ENCODE measurements at places on chromosomes 5 and 9.

- DNase-seq = no peak
- no peak overlapping the region for H3K4me3 ChIP-seq
- peak overlapping the region; percentile 26 for H3K27ac ChIP-seq
- peaks cover 57% of the 10 kb centered on the region for H3K36me3 ChIP-seq
Observed at GRCh38 chr5:55370291-55370925, 62.6 kb downstream of the MTREX start.

- H3K27ac ChIP-seq = no peak overlapping the region
- H3K4me1 ChIP-seq = peaks cover 45% of the 10 kb centered on the region
- H3K36me3 ChIP-seq = no peaks in the 10 kb centered on the region
- H3K4me3 ChIP-seq = peak overlapping the region; percentile 22
Observed at GRCh38 chr9:133532937-133533668, 1.4 kb upstream of the ADAMTSL2 start.

DNA sequence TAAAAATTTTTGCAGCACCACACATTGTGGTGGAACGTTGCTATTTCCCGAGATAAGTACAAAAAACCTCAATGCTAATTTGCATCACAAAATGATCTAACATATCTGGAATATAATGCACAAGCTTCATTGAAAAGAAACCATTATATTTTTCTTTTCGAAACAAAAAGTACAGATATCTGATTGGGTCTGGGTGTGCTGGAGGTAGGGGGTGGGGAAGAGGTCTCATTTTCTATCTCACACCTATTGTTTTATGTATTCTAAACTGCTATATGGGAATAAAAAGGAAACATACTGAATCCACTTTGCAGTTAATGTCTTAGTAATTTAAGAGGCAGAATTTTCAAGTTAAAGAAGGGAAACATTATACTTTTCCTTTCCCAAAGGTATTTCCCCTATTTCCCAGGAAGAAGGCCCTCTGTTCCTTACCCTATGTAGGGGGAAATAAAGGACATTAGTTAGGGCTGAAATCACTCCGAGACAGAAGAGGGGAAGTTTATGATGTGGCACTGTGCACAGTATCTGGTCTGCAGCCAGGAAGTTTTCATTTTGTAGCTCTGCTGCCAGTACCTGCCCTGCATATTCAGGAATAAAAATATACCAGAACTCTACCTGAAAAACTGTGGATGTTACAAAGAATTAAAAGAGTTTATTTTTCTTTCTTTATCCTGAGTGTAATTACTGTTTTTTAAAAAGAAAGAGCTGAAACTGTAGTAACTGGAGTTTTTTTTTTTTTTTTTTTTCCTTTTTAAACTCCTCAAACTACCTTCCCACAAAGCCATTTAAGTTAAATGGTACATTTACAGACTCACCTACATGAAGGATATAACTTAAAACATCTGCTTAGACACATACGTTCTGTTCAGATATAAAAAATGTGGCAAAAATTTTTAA, 7.4 kb downstream of the MEF2C start:
- no peak overlapping the region for H3K27ac ChIP-seq
- peaks cover 7% of the 10 kb centered on the region for H3K4me1 ChIP-seq
- DNase-seq = no peak
- H3K27me3 ChIP-seq = peaks cover 1% of the 10 kb centered on the region

GRCh38 chr5:33973271-33973670, 11.2 kb downstream of the SLC45A2 start:
- no peak overlapping the region for H3K4me3 ChIP-seq
- H3K27ac ChIP-seq = no peak overlapping the region
- no peak for DNase-seq
- peaks cover 9% of the 10 kb centered on the region for H3K27me3 ChIP-seq
- peaks cover 6% of the 10 kb centered on the region for H3K4me1 ChIP-seq
